ENCODE measurements at places on chromosomes 12 and 14.

DNA sequence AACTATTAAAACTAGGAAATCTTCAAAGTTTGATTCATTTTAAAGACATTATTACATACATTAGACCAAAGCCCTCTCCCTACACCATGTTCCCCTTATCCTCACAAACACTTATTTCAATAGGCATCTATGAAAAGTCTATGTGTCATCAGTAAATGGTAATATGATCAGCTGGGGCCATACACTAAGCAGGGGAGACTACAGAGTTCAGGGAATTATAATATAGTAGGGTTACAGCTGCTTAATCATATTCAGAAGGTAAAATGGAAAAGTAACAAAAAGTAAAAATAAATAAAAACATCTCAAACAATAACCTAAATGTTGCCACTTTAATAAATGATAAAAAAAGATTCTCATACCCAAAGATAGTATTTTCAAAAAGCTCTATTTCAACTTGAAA is 29.1 kb downstream of the PAWR start:
- no peak for DNase-seq

- DNase-seq = no peak
Measured at GRCh38 chr14:68018598-68018997, 199.0 kb downstream of the RAD51B start.

DNA sequence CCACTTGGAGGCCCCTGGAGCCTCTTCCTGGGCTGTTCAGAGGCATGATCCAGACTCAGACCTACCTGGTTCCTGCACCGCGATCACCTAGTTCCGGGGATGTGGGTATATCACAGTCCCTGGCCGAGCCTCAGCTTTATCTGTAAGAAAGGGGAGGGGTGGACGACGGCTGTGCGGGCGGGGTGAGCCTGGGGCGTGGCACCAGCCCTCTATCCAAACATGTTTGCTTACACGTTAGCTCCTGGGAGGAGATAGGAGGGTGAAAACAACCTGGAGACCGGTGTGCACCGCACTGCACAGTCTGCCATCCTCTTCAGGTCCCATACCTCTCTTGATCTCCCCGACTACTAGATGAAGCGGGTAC is 1.2 kb downstream of the ANKRD9 start:
- peak; percentile 69 for DNase-seq

- DNase-seq = no peak
Measured at GRCh38 chr12:38872561-38872960, 32.8 kb downstream of the CPNE8 start.

DNA sequence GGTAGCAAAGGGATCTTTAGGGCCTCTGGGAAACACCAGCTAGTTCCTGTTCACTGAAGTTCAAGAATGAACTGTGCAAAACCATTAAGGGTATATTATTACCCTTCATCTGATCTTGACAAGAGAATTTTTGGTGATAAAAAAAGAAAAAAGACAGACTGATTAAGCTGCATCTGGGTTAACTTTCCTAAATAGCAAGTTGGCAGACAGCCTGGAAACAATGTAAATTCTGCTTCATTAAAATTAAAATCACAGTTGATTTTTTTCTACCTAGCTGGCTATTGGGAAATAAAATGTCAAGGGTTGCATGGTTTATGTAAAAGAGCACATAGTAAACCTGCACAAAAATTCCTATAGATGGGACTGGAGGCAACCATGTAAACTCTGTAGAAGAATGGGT is 126.6 kb upstream of the PRKD1 start:
- DNase-seq = no peak

DNA sequence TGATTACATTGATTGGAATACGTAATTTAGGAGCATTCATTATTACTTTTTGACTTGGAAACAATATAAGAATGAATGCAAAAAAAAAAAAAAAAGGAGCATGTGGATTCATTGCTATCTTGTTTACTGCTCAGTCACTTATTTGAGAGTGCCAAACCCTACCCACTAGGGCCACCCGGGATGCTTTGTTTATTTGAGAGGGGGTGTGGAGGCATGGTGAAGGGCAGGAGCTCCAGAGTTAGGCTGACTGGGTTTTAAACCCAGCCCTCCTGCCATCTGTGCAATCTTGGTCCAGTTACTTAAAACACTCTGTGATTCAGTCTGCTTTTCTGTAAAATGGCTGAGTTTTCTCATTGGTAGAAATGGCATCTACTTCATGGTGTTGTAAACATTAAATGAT is 195.2 kb downstream of the RAD51B start:
- no peak for DNase-seq

DNA sequence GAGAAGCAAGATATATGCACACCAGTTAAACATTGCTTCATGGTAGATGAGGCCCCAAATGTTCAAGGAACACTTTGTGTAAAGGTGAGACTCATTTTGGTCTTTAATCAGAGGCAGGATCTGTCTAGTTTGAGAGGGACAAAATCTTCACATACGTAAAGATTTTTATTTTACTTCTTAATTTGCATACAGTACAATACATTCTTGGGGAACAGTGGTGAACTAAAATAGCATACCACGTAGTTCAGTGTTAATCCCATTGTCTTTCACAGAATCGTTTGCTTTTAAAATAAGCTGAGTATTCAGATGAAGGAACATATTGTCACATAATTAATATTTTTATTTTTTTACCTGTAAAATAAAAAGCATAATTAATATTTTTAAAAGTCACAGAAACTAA is 43.3 kb downstream of the GPATCH2L start:
- DNase-seq = no peak

DNA sequence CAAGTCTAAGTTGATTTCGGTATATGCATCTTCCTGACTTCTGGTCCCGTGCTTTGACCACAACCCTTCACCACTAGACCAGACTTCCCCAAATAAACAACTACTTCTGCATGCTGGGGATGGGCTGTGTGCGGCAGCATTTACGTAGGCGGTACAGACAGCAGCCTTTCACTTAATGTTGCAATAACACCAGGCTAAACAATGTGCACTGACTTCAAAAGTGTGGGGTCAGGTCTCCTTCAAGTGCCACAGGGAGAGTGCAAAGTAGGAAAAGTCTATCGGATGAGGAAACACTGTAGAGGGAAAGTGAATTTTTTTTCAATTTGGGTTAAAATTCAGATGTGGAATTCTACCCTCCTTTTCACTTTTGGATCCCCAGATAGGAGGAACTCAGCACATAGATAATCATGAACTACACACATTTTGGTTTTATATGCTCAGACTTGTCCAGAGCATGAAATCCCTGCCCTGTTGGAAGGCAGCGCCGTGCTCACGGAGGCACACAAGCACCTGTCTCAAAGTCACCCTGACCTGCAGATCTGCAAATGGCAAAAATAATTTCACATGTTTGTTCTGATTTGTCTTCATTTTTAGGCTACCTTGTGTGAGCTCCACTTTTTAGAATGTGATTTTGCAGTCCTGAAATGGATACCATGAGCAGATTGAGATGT is 3.6 kb upstream of the FOS start:
- peak; percentile 90 for DNase-seq

GRCh38 chr12:51827925-51828818 is 20.3 kb downstream of the FIGNL2 start:
- peak; percentile 51 for DNase-seq

GRCh38 chr14:102219316-102219715 is 79.6 kb downstream of the WDR20 start:
- no peak for DNase-seq

DNA sequence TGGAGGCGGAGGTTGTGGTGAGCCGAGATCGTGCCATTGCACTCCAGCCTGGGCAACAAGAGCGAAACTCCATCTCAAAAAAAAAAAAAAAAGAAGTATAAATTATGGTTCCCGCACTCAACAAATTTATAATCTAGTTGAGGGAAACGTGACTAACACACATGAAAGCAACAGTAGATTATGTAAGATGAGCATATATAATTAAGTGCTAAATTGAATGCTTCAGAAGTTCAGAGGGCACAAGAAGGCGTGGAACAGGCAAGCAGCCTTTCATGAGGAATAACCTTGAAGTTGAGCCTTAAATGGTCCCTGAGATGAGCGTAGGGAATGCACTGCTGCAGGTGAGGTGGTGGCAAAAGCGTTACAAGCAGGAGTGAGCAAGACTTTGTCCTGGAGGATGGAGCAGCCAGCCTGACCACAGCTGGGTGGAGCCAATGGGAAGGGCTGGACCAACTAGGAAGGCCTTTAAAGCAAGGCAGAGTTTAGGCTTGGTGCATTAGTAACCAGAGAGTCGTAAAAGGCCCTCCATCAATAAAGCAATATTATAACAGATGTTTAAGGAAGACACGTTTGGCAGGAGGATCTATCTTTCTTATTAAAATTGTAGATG is 30.6 kb upstream of the TUBA1A start:
- no peak for DNase-seq

DNA sequence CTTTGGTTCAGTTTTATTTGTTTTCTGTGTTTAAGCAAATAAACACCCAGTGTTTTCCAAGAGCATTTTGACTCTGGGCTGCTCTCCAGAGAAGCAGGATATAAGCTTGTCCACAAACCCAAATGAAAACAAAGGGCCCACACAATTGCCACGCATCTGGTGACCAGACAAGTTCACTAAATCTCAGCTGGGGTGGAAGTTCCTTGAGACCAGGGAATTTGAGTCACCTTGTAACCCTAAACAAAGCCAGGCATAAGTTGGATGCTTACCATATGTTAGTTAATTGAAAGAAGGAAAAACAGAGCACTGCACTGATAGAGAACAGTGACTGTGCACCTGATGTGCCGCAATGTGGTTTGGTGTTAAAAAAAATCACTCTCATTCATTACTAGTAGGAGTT is 1.6 kb upstream of the TXNRD1 start:
- DNase-seq = no peak

DNA sequence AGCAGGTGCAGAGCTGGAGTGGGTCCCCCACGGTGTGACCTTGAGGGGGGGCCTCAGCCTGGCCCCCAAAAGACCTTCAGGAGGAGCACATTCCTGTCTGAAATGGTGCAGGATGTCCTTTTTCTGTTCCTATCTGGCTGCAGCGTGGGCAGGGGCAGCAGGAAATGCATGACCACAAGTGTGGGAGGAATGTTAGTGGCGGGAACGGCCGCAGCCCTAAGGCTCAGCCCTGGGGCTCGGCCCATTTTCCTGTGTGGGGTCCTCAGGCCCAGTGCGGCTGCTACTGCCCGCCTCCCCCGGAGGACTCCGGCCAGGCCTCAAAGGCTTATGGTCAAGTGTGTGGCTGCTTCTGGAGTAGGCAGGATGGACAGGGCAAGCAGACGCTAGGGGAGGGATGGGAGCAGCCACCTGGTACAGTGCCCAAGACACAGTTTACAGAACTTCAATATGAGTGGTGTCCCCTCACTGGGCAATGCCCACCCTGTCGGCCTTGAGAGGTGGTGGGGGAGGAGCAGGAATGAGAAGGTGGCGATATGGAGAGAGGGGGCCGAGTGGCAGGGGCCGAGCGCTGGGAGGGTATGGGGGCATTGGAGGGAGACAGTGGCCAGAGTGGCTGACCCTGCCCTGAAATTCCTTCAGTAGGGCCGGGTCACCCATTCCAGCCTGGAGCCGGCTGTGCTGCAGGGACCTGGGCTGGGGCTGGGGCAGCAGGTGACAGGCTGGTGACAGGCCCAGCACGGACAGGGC is 137.4 kb downstream of the CALM1 start:
- DNase-seq = peak; percentile 61

GRCh38 chr12:46494424-46494823 is 121.9 kb upstream of the SLC38A2 start:
- DNase-seq = no peak

GRCh38 chr12:107400686-107401447 is 284.7 kb upstream of the PWP1 start:
- DNase-seq = no peak

GRCh38 chr12:47164724-47165439 is 85.1 kb upstream of the AMIGO2 start:
- peak; percentile 43 for DNase-seq

DNA sequence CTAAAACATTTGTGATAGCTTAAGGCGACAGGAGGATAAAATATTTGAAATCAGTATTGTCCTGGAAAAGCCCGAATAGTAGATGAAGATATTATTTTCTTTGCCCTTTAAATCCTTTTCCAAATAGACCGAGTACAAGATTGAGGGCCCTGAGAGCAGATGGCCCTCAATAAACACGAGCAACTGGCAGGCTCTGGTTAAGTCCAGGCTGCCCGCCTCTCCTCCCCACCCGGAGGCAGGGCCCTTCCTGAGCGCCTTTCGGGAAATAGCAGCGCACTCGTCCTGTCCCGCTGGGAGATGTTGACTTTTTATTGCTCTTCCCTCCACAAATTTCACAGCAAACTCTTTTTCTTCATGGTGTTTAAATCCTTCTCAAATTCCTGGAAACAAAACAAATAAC is 50.8 kb upstream of the MAX start:
- no peak for DNase-seq

GRCh38 chr12:70724444-70724843 is 87.2 kb upstream of the PTPRB start:
- DNase-seq = peak; percentile 32

DNA sequence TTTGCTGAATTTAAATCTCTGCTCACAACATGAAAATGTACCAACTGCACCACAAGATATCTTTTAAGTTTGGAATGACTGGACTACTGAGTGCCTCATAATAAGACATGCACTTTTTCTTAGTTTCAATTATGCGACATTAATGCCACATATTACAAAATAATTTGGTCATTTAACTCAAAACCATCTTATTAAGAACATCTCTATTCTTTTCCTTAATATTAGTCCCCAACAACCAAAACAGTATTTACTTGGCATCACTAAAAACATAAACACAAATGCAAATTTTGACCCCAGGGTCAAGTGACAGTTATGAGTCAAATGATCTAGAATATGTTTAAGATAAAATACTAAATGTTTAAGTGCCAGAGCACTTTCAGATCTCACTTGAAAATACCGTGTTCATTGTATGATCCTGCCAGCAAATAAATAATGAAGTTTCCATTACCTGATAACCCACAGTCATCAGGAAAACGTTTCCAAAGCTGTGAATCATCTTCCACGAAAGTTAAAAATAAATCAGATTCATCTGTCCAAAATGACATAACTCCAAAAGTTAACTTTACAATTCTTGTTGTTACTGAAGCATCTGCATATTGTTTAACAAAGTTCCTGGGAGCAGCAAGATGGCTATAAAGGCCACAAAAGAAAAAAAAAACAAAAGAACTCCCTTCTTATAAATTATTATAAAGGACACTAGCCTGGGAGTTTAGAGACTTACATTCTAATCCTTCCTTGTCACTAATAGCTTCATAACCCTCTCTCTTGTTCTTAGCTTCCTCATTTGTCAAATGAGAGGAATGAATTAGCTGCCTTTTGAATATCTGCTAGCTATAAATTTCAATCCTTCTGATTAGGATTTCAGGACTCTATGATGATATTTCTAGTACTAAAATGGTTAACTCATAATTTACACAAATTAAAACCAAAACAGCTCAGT is 30.5 kb upstream of the AP4S1 start:
- DNase-seq = peak; percentile 44

GRCh38 chr14:97757491-97757890 is 960.3 kb downstream of the VRK1 start:
- no peak for DNase-seq

- DNase-seq = no peak
Measured at GRCh38 chr14:68089146-68089731, 269.7 kb downstream of the RAD51B start.

- DNase-seq = peak; percentile 80
Measured at GRCh38 chr14:51651388-51652167, at the start of gene FRMD6. TSS of gene FRMD6 (plus strand) at chr14:51651910. CDS start at chr14:51689837, 37,927 bp downstream.

GRCh38 chr12:107998863-107999262 is 130.2 kb upstream of the WSCD2 start:
- DNase-seq = no peak

All from OCI-M1 (cell line).